Activated naive CD4-positive, alpha-beta T cell (primary cell): ENCODE measurements at places on chromosomes 2 and 18.

GRCh38 chr18:63016270-63016669 lies 300.9 kb downstream of the PHLPP1 start:
- DNase-seq = peak; percentile 3

DNA sequence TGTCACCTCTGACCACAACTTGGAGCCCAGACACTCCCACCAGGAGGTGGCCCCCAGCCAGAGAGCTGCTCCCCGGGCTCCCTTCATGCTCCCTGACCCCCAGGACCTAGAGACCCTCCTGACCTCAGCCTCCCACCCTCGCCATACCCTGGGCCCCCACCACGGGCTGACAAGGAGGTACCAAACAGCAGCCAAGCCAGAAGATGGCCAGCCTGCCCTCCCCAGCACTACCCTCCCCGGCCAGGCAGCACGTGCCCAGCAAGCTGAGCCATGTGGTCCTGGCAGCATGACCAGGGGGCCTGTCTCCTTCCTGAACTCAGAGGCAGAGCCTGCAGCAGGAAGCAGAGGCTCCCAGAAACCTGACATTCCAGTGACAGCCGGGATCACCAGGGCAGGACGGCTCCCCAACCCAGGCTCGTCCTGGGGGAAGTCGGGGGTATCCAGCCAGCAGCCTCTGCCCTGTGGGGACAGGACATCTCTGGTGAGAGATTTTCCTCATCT lies 69.4 kb upstream of the GPC1 start:
- DNase-seq = no peak

DNA sequence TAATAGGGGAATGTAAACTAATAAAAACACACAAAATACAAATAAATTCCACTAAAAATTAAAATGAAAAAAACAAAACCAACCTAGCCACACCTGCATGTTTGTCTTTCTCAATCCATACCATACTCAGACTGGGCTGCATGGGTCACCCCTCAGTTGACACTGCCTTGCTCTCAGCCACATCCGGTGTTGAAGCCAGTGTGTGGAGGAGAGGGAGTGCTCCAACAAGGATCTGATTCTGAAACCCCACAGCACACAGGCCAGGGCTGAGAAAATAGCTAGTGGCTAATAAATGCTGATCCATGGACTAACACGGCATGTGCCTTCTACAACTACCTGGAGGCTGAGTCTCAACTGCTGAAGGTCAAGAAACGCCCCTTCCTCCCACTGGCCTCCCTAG lies 13.7 kb downstream of the RND3 start:
- no peak for DNase-seq

- DNase-seq = no peak
Measured at GRCh38 chr2:26011990-26012856, 21.7 kb upstream of the RAB10 start.

GRCh38 chr2:121489284-121489683 lies 41.4 kb upstream of the RNU4ATAC start:
- DNase-seq = no peak

- no peak for DNase-seq
Measured at GRCh38 chr2:114316532-114317300, 125.7 kb upstream of the DPP10 start.

DNA sequence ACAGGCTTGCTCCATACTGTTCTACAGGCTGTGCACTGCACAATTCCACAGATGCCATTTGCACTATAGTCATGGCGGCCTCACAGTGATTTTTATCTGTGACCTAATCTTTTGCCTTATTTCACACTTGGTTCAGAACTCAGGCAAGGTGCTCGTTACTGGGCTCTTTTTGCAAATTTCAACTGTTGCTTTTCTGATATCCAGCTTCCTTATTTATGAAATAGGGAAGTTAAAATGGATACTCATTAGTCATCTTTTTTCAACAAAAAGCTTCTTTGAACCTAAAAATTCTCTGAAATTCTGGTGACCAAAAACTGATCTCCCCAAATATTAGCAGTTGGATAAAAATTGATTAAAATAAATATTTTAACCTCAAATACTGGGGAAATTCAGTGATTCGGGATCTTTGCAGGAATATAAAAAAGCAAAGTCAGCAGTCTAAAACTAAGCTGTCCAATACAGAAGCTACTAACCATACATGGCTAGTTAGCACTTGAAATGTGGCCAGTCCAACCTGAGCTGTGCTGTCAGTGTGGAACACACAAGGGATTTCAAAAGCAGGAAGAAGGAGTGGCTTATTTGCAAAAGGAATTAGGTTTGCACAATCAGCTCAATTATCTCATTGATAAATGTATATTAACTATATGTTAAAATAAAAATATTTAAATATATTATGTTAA lies 134.4 kb downstream of the COL4A4 start:
- DNase-seq = no peak

DNA sequence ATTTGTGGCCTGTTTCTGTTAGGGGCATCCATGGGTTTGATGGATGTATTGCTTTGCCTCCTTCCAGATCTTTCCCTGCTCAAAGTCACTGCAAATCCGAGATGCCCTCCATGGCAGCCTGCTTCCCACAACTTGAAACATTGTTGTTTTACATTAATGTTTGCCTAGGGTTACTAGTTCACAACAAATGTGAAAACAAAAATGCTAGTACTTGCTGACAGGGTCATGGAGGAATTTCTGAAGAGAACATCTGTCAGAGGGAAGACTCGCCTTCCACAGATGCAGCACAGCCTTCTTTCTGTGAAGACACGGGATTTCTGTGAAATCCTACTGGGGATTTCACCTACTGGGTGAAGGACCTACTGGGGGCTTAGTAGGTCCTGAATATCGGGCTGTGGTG lies 260.0 kb upstream of the FN1 start:
- no peak for DNase-seq

- no peak for DNase-seq
Measured at GRCh38 chr18:30177056-30177455, 865.5 kb downstream of the DSC3 start.

- no peak for DNase-seq
Measured at GRCh38 chr2:145277922-145278321, 758.0 kb upstream of the ZEB2 start.

DNA sequence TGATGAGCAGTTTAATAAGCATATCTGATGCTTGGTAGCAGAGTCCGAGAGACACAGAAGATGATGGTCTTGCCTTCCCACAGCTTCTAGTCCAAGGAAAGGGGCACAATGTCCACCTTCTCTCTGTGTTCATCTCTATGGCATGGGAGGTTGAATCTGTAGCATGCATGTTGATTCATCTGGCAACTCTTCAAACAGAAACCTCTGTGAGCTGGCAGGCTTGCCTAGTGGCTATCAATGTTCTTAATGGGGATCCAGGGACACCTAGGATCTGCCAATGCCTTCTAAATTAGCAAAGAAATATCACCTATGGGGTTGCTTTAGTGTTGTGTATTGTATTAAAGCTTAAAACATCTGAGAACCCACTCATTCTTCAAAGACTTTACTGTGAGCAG lies 170.8 kb downstream of the INO80D start:
- no peak for DNase-seq

GRCh38 chr2:126220331-126220730 lies 435.6 kb upstream of the GYPC start:
- DNase-seq = no peak

DNA sequence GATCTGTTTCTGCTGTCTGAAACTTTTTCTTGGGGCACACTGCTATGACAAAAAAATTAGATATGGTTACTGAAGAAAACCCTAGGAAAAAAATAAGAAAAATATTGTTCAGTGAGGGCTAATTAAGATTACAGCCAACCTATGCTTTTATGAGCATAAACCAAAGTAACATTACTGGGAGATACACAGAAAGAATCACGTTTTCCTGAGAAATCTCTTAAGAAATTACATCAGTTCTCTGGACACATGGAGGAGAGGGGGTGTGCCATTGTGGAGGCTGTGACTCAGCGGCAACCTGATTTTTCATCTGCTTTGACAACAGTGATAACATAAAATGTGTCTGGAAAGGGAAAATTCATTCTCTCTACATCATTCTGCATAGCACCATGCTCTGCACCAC lies 13.4 kb upstream of the NMI start:
- no peak for DNase-seq

GRCh38 chr2:40668425-40668824 lies 216.5 kb upstream of the SLC8A1 start:
- DNase-seq = no peak

DNA sequence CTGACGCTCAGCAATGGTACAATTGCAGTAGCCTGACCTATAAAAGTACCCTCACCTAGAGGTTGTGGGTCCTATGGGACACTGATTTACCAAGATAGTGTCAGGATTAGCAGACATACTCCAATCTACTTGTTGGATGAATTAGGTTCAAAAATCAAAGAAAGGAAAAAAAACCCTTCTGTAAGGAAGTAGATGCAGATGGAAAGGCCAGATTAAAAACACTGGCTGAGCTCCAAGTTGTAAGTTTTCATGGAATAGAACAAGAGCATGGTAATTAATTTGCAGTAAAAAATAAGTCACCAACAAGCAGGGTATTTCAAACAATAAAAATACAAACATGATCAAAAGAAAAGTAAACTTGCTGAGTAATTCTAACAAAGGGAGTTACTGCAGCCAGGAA lies 26.4 kb downstream of the IDH1 start:
- no peak for DNase-seq

DNA sequence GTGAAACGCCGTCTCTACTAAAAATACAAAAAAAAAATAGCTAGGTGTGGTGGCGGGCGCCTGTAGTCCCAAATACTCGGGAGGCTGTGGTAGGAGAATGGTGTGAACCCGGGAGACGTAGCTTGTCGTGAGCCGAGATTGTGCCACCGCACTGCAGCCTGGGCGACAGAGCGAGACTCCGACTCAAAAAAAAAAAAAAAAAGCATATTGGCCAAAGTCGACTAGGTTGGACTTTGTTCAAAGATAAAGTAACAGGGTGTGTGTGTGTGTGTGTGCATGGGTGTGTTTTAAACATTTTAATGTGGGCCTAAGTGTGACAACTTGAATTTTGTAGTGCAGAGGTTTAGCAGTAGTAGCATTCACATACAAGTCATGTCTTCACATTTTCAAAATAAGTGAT lies 11.7 kb downstream of the GEMIN6 start:
- no peak for DNase-seq

- no peak for DNase-seq
Measured at GRCh38 chr2:112295407-112296078, 20.1 kb downstream of the ZC3H6 start.

DNA sequence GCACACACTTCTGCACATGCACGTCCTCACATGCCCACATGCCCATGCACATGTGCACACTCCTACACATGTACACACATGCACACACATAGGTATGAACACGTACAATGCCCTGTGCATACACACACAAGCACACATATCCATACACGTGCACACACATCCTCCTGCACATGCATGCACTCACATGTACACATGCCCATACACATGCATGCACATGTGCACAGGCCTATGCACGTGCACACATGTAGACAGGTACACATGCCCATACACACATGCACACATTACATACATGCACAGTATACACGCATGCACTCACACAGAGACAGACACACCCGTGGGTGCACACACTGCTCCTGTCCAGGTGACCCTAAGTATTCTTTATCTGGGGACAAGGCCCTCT lies 34.3 kb downstream of the GPC1 start:
- DNase-seq = no peak

GRCh38 chr2:62923242-62923641 lies 127.4 kb upstream of the OTX1 start:
- DNase-seq = no peak

DNA sequence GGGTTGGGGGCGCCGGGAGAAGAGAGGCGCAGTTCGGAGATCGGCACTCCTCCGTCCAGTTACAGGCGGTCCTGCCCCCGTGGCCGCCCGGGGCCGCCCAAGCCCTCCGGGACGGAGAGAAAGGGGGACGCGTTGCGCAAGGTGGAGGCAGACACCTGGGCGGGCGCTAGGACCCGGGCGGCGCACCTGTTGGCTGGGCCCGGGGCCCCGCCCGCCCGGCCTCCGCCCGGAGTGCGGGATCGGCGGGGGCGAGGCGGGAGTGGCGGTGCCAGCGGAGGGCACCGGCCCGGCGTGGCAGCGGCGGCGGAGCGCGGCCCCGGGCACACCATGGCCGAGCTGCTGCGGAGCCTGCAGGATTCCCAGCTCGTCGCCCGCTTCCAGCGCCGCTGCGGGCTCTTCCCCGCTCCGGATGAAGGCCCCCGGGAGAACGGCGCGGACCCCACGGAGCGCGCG lies at the start of gene SGPP2:
TSS of gene SGPP2 (plus strand) at position 268 of the 453 bp plus-strand sequence. CDS start at position 328, 60 bp downstream.
- no peak for DNase-seq

DNA sequence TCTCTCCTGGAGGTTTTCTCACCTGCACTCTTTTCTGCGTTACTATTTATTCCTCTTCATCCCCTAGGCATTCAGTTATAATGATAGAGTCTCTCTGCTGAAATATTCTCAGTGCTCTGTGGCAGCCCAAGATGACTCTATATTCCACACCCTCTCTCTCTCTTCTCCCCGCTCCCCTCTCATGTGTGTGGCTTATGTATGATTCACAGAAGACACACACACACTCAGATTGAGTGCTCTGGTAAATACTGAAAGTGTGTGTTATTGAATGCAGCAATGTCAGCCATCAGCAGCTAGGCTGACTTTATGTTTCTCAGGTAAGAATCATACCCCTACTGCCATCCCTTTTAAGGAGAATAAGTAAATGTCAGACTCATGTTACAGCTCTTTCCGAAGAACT lies 201.2 kb downstream of the SLC4A10 start:
- no peak for DNase-seq

DNA sequence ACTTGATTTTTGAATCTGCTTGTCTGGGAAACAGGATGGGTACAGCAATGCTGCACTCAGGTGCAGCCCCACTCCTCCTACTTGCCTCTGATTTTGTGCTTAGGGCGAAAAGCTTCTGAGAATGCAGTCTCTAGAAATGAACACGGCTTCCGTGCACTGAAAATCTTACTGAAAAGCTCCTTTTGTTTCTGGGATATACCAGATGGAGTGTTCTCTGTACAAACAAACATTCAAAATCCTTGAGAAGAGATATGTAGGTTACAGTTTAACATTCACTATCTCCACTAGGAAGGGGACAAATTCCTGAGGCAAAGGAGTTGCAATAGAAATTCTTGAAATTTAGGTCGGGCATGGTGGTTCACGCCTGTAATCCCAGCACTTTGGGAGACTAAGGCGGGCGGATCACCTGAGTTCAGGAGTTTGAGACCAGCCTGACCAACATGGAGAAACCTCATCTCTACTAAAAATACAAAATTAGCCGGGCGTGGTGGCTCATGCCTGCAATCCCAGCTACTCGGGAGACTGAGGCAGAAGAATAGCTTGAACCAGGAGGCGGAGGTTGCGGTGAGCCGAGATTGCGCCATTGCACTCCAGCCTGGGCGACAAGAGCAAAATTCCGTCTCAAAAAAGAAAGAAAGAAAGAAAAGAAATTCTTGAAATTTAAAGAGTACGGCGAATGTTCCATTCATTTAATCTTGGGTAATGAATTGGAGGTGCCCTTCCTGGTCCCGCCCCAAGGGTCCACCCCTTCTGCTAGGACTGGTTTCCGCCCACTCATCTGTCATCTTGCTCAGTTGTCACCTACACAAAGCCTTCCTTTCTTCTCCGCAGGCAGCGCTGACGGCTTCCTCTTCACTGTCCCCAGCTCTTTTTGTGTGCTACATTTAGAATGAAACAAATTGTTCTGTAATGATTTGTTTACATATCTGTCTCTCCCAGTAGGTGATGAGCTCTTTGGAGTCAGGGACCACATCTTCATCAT lies 92.4 kb downstream of the SOCS6 start:
- DNase-seq = no peak

- DNase-seq = no peak
Measured at GRCh38 chr2:145194673-145195072, 674.8 kb upstream of the ZEB2 start.
